Mucosa of gallbladder (tissue), 1 donor: ENCODE measurements at places on chromosomes 2 and 18. TPM values are rescaled to one million over a fixed set of nuclear protein-coding genes. Genes with fewer than 3 reads are reported as not detected.

DNA sequence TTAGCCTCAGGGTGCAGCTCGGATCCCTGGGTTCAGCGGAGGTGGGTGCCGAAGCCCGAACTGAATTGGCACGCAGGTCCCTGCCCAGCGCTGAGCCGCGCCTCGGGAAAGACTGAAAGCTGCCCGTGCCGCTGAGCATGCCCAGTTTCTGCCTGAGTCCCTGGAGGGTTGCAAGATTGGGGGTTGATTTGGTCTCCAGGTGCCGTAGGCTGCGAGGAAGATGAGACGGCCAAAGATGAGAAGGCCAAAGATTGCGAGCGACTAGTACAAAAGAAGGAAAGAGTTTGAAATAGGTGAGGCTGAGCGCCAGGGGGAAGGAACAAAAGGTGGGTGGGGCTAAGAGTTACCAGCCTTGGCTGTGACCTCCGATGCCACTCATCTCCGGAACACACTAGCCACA is 852 bp upstream of the KCNH7 start:
- DNase-seq = no peak

DNA sequence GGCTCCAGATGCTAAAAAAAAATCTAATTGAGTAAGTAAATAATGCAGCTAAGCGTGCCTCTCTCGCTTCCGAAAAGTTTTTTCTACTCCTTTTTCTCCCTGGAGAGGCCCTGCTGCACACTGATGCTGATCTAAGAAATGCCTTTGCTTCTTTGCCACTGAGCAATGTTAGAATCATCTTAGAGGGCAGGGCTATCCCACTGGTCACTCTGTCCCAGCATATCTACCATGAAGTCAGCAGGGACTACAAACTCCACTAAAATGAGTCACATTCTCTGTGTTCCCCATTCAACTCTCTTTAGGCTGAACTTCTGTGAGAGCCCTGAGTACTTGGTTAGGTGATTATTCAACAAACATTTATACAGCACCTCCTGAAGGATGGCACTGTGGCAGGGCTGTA is 127.6 kb upstream of the LYPD1 start:
- DNase-seq = no peak

DNA sequence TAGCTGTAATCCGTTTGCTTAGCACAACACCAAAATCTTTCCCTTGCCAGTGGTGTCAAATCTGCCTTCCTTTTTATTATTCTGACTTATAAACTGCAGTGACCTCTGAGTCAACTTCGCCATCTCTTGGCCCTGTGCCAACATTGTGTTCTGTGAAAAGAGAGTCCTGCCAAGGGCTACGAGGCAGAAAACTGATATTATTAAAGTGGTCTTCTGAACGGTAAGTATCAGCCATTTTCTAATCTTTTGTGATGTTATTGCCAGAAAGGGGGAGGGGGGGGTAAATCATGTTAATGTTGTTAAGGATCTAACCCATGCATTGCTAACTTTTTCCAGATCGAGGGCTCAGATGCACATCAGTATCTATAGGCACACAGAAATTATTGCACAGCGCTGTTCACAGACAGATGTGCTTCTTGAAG is 121.5 kb upstream of the LTBP1 start:
- DNase-seq = peak; percentile 45

- DNase-seq = peak; percentile 77
Measured at GRCh38 chr2:44981714-44982108, 27.5 kb downstream of the SIX2 start.

GRCh38 chr2:9630736-9631552 is at the start of gene YWHAQ:
Gene YWHAQ (minus strand): TSS chr2:9630997. CDS start chr2:9630452, 545 bp downstream.
- peak; percentile 99 for DNase-seq

GRCh38 chr2:172293952-172294351 is 133.4 kb upstream of the ITGA6 start:
- peak; percentile 42 for DNase-seq

GRCh38 chr2:102615620-102616436 is 3.5 kb upstream of the SLC9A2 start:
- peak; percentile 40 for DNase-seq

GRCh38 chr18:40874233-40874632 is 1080.8 kb upstream of the PIK3C3 start:
- DNase-seq = no peak

Gene IMPA2
- 64.2 TPM for total RNA-seq

Gene C2orf72
- 34.2 TPM for total RNA-seq

Gene ZNF2
- 4.9 TPM for total RNA-seq

DNA sequence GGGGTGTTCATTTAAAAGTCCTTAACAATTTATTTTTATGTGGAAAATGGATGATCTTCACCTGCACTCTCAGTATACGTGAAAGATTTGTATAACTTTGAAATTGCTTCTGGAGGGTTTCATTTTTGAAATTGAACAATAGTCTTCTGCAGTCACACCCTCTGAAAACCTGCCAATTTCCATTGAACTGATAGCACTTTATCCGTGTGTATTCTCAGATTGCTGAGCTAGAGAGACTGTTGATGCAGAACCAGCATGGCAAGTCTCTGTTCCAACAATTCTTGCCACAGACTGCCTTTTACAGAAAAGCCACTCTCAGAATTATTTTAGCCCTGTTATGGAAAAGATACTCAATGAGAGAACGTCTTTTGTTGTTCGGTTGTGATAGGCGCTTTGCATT is 6.6 kb upstream of the GULP1 start:
- DNase-seq = peak; percentile 31

Gene METTL4
- 8.9 TPM for total RNA-seq

GRCh38 chr18:62460851-62461300 is 61.9 kb upstream of the ZCCHC2 start:
- no peak for DNase-seq

DNA sequence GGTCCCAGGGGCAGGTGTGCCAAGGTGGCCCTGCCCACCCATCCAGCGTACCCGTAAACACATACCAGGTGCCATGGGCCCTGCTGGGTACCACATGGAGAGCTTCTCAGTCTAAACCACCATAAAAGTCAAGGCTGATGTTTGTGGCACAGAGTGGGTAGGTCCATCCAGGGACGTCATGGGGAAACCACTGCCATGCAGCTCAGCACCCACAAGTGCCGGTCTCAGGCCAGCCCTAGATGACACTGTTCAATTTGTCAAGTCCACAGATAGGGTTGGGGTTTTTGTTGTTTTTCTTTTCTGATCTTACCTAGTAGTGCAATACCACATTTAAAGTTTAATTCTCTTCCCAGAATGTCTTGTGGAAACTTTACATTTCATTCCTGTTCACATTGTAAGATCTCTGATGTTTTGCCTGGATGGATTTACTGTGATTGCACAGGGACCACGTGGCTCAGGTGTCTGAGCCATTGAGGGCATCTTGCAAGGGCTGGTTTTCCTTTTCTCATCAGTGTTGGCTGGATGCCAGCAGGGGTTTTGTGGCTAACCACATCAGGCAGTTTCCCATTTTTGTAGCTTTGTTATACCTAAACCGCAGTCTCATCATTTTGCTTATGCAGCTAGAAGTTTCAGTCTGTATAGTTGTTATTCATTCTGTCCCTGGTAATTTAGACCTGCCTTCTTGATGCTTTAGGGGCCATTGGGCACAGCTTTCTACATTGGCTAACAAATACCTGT is 64.7 kb downstream of the STK25 start:
- peak; percentile 63 for DNase-seq

Gene LAMA1
- total RNA-seq = 0.49 TPM

DNA sequence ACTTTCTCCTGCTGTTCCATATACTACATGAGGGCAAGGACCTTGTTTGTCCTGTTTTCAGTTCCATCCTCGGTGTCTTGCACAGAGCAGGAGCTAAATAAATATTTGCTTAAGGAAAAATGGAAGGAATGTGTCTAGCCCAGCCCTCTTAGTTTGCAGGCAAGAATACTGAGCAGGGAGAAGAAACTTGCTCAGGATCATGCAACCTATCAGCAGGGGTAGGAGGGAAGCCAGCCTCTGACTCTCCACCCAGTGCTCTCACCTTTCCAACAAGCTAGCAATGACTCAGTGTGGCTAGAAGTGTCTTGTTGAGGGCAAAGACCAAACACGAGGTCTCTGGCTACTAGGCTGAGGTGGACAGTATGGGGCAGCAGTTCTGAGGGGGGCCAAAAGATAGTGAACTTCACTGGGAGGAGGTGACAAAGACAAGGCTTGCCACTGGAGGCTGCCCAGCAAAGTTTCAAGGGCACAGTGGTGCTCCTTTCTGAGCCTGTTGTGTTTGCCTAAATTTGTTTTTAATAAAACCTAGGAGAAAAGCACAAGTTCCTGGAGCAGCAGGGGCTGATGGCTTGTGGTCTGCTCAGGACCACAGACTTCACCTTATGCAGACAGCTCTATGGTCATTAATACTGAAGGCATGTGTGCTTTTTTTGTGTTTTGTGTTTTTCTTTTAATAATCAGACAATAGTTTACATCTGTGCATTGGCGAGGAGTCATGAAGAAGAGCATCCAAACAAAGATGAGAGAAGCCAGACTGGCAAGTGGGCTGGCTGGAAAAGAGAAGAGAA is 49.1 kb upstream of the CTAGE1 start:
- peak; percentile 75 for DNase-seq

DNA sequence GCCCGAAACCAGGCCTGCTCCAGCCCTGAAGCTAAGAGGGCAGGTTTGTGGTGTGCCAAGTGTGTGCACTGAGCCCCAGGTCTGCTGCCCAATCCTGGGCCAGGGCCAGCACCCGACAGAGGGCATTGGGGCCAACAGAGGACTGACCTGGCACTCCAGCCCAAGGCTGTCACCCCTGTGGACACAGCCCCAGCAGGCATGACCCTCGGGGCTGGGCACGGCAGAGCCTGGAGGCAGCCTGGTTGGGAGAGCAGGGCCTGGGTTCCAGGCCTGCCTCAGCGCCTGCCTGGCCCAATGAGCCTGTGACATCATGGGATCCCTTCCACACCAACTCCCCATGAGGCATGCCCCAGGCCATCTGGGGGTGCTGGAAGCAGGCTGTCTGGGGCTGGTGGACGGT is 10.8 kb upstream of the SNED1 start:
- DNase-seq = no peak

GRCh38 chr2:20092226-20092900 is 40.9 kb upstream of the LAPTM4A start:
- DNase-seq = no peak

Gene MYO3B
- total RNA-seq = 0.23 TPM

DNA sequence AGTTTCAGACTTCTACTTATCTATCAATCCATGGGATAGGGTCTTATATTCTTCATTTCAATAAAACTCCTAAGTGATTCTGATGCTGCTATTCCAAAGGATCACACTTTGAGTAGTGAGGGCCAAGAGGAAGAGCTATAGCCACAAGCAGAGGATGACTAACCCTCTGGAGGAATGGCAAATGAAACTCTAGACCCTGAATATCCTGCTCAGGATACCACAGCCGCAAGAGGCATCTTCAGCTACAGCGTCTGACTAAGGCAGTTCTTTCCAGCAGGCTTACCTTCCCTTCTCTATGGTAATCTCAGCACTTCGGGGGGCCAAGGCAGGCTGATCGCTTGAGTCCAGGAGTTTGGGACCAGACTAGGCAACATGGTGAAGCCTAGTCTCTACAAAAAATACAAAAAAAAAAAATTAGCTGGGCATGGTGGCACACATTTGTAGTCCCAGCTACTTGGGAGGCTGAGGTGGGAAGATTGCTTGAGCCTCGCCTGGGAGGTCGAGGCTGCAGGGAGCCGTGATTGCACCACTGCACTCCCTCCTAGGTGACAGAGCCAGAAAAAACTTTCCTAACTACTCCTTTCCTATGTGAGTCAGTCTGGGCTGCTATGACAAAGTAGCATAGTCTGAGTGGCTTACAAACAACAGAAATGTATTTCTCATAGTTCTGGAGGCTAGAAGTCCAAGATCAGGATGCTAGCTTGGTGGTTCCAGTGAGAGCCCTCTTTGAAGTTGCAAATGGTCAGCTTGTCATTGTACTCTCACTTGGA is 371.9 kb downstream of the IRS1 start:
- DNase-seq = no peak

GRCh38 chr18:10059610-10060468 is 146.0 kb downstream of the VAPA start:
- DNase-seq = no peak

Gene MBP
- total RNA-seq = 91.4 TPM

GRCh38 chr2:207141386-207141785 is 24.4 kb downstream of the KLF7 start:
- DNase-seq = no peak

DNA sequence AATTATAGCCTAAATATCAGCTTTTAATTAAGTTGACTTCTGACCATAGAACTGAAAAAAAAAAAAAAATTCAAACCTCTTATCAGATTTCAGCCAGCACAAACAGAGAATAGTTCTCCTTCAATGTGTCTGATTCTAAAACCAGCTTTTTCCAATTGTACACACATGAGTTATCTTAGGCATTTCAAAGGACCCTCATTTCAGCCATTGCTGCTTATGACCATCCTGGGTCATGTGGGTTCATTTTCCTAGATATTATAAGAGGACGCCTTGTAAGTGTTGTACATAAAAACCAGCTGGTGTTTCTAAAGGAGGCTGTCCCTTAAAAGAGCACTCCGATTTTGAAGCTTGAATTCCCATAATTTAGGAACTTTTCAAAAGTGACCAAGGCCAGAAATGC is 62.3 kb upstream of the DYNC1I2 start:
- no peak for DNase-seq

DNA sequence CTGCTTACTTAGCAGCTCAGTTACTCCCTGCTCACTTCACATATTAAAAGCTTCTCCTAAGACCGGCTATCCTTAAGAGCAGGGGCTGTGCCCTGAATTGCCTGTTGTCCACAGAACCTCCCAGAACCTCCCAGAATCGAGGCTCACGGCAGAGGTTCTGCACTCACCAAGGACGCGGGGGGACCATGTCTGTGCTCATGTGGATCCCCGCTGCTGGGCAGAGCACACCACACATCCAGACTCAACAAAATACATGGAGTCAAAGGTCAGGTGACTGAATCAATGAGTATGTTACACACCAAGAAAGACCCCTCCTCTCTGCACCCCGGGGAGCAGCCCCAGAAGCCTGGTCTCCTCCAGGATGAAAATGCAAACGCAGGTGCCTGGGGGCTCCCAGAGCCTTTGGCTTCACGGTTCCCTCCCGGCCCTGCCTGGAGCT is 149.0 kb downstream of the MBP start:
- DNase-seq = no peak

Gene LONRF2
- total RNA-seq = 11.2 TPM

DNA sequence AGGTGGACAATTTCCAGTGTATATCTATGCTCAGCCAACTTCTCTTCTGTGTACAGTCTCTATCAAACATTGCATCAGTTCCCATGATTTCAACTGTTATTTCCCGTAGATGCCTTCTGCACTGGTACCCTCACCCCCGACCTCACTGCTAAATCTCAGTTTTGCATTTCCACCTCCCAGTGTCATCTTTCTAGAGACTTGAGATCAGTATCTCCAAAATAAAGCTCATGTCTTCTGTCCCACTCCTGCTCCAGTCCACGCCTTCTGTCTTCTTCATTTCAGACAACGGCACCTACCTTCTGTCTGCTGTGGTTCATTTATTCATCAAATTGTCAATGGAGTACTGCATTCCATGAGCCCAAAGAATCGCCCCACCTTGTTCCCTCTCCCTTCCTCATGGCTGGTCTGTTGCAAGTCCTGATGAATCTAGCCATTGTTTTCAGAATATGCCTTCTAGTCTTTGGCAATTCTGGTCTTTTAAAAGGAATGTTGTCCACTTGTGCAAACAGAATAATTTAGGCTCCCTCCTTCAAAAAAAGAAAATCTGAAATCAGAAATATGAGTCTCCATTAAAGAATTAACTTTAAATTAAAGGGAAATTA is 23.3 kb upstream of the NPAS2 start:
- DNase-seq = no peak

- no peak for DNase-seq
Measured at GRCh38 chr2:238941262-238941792, 93.4 kb downstream of the TWIST2 start.
